Central memory CD4-positive, alpha-beta T cell (primary cell): ENCODE measurements at places on chromosomes 6 and 20.

- no peak for DNase-seq
Measured at GRCh38 chr6:39280247-39280731, 33.9 kb downstream of the KCNK17 start.

GRCh38 chr20:19048995-19049501 lies 163.4 kb upstream of the SLC24A3 start:
- no peak for DNase-seq

- no peak for DNase-seq
Measured at GRCh38 chr20:57625181-57625958, 5.1 kb upstream of the ZBP1 start.

GRCh38 chr6:3841066-3841454 lies 8.1 kb upstream of the FAM50B start:
- no peak for DNase-seq

DNA sequence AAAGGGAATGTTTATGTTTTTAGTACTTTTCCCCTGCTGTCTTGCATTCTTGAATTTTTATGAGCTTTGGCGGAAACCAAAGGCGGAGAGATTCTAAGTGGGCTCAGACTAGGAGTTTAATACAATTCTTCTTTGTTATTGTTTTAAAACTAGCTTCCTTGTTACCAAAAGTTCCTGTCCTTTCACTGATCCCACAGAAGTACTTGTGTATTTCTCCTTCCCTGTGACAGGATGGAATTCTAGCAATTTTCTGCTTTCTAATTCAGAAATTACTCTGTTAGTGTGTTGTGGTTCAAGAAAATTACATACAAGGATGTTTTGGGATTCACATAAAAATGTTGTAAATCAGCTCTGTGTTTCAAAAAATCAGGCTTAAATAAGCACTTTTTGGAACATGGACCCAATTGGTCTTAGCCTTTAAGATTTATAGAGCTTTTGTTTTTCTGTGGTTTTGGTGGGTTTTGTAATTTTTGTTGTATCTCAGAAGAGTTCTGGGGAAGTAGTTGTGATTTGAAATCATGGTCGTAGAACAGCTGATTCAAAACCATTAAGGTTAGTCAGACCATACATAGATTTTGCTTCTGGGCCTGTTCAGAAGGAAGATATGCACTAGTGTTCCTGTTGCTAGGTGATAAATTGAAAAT lies 17.6 kb upstream of the CTAGE9 start:
- no peak for DNase-seq

GRCh38 chr20:64104667-64105451 lies 2.5 kb downstream of the NPBWR2 start:
- DNase-seq = no peak

GRCh38 chr6:50030777-50031562 lies 9.2 kb upstream of the DEFB110 start:
- DNase-seq = no peak

- DNase-seq = no peak
Measured at GRCh38 chr20:47108994-47109393, 214.4 kb downstream of the EYA2 start.

GRCh38 chr6:52389626-52390360 lies 27.8 kb downstream of the PAQR8 start:
- peak; percentile 60 for DNase-seq

DNA sequence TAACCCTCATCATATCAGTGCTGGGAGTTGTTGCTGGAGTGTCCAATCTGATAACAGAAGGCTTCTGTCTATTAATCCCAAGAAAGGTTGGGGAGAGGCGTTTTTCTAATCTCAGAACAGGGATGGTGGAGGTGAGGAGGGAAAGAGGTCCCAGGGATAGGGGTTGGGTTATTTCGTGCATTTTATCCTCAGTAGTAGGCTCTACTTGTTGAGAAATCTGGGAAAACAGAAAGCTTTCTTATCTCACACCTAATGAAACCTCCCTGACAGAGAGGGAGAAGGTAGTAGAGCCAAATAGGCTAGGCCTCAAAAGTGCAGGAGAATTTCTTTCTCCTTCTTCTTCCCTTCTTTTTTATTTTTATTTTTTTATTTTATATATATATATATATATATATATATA lies 281.8 kb upstream of the MAP3K7 start:
- DNase-seq = no peak

DNA sequence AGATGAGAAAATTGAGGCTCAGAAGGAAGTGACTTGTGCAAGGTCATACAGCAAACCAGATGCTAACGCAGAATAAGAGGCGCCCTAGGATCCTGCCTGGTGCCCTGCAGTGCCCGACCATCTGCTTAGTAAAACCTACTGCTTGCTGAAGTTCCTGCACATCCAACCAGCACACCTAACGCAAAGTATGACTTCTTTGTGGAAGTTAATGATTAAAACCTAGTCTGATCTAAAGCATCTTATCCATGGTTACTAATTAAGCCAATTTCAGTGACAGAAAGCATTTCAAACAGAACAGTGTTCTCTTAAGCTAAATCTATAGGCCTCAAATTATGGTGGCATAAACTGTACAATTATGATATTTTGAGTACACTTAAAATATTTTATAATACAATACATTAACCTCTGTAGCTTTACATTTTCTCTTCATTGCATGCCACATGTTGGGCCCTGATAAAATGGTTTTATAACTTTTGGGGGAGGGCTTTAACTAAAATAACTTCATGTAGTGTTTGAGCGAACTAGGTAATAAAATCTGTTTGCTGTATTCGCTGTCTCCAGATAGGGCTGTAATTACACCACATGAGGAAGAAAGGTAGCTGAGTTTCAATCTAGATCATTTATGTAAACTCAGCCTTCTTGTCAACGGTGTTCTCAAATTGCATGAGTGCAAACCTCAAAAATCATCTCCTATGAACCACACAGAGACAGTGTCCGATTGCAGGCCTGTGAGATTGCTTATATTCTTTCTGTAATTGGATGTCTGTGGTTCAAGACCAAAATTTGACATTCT lies 37.5 kb upstream of the BEND3 start:
- DNase-seq = no peak

DNA sequence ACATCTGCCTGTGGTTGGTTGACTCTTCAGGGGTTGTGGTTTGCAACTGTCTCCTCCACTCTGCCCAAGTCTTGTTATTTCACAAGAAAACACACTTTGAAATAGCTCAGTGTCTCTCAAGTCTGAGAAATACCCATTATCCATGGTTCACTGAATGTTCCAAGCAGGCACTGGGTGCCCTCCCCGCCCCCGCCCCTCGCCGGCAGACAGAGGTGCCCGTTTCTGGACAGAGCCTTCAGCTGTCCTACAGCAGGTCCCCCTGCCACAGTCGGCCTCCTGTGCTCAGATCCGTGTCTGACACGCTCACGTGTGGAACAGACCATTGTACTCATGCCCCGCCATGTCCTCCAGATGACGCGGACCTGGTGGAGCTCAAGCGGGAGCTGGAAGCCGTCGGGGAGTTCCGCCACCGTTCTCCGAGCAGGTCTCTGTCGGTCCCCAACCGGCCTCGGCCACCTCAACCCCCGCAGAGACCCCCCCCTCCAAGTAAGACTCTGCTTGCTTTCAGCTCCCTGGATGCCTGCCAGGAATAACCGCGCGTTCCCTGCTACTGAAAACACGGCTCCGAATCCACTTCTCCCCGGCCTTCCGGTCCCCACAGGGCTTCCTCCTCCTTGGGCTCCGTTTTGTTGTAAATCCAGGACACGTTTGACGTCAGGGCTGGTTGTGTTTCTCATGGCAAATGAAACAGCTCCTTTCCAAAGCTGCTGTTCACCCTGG lies 81.4 kb downstream of the SERAC1 start:
- DNase-seq = no peak

GRCh38 chr6:25107218-25107617 lies 171.5 kb upstream of the RIPOR2 start:
- DNase-seq = no peak

GRCh38 chr6:106790935-106791334 lies 161.6 kb downstream of the QRSL1 start:
- no peak for DNase-seq

DNA sequence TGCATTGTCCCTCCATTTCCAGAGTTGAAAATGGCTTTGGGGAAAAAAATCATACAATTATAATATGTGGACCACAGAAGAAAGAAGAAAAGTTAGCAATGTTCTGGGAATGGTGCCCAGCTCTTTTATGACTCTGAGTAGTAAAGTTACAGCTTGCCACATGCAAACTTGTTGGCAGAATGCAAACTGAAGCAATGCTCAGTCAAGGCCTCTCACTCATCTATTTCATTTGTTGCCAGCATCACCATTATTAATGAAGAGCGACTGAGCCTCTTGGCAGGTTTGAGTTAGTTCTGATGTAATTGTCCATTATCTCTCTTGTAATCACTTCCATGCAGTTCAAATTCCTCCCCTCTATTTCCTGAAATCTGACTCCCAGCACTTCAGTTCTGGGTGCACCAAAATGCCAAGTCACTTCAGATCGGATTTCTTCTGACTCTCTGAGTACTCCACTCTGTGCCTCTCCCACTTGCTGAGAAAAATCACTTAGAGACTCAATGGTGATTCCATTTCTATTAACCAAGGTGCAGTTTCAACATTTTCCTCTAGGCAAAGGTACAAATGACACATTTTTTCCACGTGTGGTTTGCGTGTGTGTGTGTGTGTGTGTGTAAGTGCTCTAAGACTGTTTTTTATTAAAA lies 154.4 kb upstream of the STMND1 start:
- no peak for DNase-seq

- DNase-seq = no peak
Measured at GRCh38 chr6:2797564-2798031, 32.4 kb downstream of the WRNIP1 start.

GRCh38 chr6:73564578-73565345 lies 43.9 kb upstream of the EEF1A1 start:
- no peak for DNase-seq

- DNase-seq = no peak
Measured at GRCh38 chr20:41165001-41165882, 27.9 kb downstream of the PLCG1 start.

DNA sequence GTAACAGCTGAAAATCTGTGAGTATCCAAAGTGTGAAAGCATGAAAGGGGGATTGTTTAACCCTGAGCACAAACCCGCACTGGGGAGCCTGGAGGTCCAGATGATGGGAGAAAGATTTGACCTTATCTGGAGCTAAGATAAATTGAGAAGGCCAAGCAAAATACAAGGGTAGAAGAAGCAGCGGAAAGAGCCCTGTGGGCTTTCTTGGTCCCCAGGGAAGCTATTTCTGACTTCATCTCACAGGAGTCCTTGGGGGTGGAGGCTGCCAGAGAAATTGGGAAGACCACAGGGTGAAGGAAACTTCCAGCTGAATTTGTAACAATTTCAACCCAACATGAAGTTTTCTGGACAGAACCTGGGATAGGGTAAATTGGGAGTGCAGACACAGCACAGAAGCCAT lies 476.9 kb downstream of the MMUT start:
- no peak for DNase-seq

DNA sequence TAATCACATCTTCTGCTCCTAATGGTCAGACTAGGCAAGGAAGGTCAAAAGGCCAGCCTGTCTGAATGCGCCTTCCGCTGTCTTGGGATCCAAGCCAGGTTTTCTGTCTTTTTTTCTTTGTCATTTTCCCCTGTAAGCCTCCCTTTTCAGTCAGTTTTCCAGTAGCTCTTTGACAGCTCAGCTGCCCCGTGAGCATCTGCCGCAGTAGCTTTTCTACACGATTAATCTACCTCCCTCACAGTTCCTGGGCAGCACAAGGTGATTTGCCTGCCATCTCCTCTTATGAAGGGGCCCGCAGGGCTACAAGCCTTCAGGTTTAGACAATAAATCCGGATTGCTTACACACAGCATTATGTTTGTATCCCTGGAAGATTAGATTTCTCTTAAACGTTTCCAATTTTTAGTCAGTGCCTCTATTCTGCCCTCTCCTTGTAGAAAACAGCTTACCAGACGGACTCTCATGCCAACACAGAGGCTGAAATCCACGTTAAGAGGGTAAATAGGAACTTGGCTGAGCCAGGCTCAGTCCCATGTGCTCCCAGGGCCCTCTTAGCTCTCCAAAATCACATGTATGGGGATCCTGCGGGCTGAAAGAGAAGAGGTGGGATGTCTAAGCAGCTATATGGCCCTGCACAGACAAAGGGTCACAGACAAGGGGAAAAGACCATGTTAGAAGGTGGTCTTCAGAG lies 77.2 kb downstream of the LY86 start:
- DNase-seq = no peak

GRCh38 chr6:144171406-144171805 lies 21.1 kb downstream of the STX11 start:
- DNase-seq = no peak

DNA sequence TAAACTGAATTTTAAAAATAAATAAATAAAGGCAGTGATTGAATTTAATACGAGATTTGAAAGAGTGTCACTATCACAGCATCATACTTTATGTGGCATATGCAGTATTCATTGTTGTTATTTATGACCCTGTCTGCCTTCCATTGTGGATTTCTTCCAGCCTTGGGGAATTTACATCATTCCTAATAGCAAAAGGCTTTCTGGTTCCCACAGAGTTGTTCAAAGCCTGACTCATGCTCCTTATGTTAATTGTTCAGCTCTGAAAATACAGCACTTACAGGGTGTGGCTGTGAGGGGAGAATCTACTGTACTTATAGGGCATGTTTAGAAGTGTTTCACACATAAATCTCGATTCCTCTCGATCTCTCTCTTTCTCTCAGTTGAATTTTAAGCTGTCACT lies 54.4 kb downstream of the JAG1 start:
- DNase-seq = no peak

GRCh38 chr20:39835130-39835842 lies 853.8 kb downstream of the MAFB start:
- DNase-seq = no peak

DNA sequence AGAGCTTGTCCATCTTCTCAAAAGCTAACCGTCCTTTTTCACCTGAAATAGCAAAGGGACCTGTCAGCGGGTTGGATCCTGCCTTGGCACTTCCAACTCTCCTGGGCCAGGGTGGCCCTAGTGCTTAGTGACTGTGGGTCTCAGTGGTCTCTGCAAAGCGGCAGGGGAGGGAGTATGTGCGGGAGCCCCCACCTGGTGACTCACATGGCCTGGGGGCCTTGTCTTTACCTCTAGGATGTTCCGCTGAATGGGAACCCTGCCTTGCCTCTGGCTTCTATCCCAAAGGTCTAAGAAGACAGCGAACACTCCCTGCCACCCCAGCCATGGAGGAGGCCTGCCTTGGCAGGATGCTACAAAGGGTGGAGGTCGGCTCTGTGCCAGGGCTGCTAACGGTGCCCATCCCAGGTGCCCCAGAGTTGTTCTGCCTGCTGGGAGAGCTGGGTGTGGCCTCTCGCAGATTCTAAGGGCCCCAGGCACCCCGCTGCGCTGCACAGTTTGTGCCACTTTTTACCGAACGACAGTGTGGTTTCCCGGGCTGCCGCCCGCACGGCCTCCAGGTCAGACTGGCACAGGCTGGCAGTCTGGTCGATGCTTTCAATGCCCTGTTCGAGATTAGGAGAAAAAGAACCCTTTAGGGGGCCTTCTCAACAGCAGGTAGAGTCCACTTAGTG lies 77.2 kb downstream of the PTPN1 start:
- no peak for DNase-seq

GRCh38 chr6:66965227-66965626 lies 1258.2 kb upstream of the EYS start:
- DNase-seq = no peak
